ENCODE measurements at places on chromosomes 2 and 18.

DNA sequence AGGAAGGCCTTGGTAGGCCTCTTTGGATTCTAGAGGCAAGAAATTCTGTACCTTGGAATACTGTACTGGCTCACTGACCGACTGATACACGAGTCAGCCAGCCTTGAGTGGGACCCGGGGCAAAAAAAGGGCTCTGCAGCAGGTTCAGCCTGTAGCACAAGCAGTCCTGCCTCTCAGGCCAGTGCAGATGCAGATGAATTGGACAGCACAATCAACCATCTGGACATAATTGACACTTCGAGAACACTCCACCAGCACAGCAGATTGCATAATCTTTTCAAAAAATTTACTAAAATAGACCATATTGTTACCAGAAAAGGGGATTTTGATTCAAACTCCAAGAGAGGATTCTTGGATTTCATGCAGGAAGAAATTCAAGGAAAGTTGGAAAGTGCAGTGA, 241.6 kb downstream of the RPIA start:
- DNase-seq, result no peak
- H3K27ac ChIP-seq, result peak overlapping the region; percentile 28
- H3K36me3 ChIP-seq, result no peaks in the 10 kb centered on the region
- no peak overlapping the region for H3K4me3 ChIP-seq

- DNase-seq, result no peak
- no peak overlapping the region for H3K4me3 ChIP-seq
- H3K27ac ChIP-seq, result no peak overlapping the region
- H3K4me1 ChIP-seq, result no peaks in the 10 kb centered on the region
- H3K27me3 ChIP-seq, result no peaks in the 10 kb centered on the region
- H3K36me3 ChIP-seq, result no peaks in the 10 kb centered on the region
These were observed 61.6 kb downstream of the COL6A3 start for GRCh38 chr2:237352279-237352845.

DNA sequence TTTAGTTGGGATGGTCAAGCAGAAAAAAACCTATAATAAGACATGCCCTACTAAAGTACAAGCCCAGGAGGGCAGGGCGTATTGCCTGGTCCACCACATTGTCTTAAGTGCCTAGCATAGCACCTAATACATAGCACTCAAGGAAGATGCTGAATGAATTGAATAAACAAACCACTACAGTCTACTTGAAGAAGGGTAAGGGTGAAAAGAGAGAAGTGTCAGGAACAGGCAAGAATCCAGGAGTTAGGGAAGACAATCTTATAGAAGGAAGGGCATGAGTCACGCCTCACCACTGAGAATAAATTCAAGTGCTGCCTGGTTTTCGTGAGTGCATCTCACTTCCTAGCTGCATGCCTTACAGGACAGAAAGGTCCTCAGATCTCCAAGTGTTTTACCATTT, 13.9 kb downstream of the SLC19A3 start:
- no peak overlapping the region for H3K27ac ChIP-seq
- DNase-seq, result no peak
- no peaks in the 10 kb centered on the region for H3K27me3 ChIP-seq

DNA sequence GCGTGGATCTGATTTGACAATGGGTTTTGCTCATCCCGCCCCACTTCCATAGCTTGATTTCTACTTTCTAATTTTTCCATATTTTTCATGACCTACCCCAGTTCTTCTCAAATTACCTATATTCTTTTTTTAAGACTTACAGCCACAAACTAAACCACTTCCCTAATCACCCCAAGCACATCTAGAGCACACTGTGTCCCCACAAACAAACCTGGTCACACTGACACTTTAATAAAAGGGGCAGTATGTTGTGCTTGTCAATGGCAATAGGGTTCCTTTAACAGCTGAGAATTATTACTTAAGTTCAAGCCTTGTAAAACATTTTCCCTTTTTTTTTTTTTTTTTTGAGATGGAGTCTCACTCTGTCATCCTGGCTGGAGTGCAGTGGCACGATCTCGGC, 47.1 kb downstream of the MREG start:
- H3K4me3 ChIP-seq, result no peak overlapping the region
- DNase-seq, result no peak
- peaks cover 15% of the 10 kb centered on the region for H3K4me1 ChIP-seq
- H3K27ac ChIP-seq, result no peak overlapping the region

- DNase-seq, result no peak
- H3K27me3 ChIP-seq, result no peaks in the 10 kb centered on the region
- H3K27ac ChIP-seq, result no peak overlapping the region
- no peaks in the 10 kb centered on the region for H3K4me1 ChIP-seq
These were observed 76.4 kb downstream of the SRD5A2 start for GRCh38 chr2:31504311-31504710.

GRCh38 chr18:7084080-7085065, 33.2 kb downstream of the LAMA1 start:
- no peak overlapping the region for H3K4me3 ChIP-seq
- no peak overlapping the region for H3K27ac ChIP-seq
- peaks cover 2% of the 10 kb centered on the region for H3K27me3 ChIP-seq
- peaks cover 4% of the 10 kb centered on the region for H3K4me1 ChIP-seq

- H3K4me1 ChIP-seq, result peaks cover 11% of the 10 kb centered on the region
- peaks cover 2% of the 10 kb centered on the region for H3K27me3 ChIP-seq
- peak overlapping the region; percentile 55 for H3K27ac ChIP-seq
- DNase-seq, result no peak
- H3K36me3 ChIP-seq, result no peaks in the 10 kb centered on the region
These were observed 29.8 kb upstream of the MYO3B start for GRCh38 chr2:170148161-170148560.

- no peaks in the 10 kb centered on the region for H3K36me3 ChIP-seq
- no peak for DNase-seq
- H3K4me1 ChIP-seq, result no peaks in the 10 kb centered on the region
- no peak overlapping the region for H3K4me3 ChIP-seq
- H3K27me3 ChIP-seq, result peaks cover 1% of the 10 kb centered on the region
These were observed 691.2 kb downstream of the EPHA4 start for GRCh38 chr2:220880623-220881596.

- no peak for DNase-seq
- H3K4me3 ChIP-seq, result no peak overlapping the region
- no peaks in the 10 kb centered on the region for H3K36me3 ChIP-seq
These were observed 43.4 kb upstream of the SMAD7 start for GRCh38 chr18:48994044-48994651.

DNA sequence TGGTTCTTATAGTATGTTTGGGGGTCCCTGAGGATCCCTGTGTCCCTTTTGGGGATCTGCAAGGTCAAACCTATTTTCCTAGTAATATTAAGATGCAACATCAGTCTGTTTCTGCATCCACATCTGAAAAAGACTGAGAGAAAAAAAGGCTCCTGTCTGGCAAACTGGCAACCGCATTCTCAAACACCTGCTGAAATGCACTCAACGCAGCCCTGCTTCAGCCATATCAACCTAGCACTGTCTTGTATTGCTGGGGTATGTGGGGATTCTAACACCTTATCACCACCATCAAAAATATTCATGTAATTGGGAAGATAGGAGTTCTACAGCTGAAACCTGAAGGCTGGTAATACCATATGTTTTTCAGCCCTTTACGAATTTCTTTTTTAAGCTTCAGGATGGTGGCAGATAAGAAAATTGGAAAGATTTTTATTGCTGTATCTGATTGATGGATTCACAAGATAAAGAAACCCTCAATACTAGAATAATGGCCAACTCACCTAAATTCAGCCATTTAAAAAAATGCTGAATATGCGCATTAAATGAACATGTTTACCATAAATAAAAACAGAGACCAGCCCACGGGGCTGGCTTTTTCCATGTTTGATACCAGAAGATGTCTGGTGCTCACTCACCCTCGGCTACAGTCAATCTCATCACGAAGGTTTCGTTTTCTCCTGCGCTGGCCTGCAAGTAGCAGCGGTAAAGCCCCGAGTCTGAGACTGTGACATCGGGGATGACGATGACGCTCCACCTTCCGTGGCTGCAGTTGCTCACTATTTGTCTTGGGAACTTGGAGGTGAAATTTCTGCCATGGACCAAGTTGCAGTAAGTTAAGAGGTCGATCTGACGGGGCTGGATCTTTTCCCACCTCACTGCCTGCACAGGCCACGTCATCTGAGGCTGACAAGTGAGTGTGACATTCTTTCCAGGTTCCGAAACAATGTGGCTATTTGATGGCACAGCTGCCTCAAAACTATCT, 52.3 kb downstream of the CD226 start:
- H3K27me3 ChIP-seq, result no peaks in the 10 kb centered on the region

DNA sequence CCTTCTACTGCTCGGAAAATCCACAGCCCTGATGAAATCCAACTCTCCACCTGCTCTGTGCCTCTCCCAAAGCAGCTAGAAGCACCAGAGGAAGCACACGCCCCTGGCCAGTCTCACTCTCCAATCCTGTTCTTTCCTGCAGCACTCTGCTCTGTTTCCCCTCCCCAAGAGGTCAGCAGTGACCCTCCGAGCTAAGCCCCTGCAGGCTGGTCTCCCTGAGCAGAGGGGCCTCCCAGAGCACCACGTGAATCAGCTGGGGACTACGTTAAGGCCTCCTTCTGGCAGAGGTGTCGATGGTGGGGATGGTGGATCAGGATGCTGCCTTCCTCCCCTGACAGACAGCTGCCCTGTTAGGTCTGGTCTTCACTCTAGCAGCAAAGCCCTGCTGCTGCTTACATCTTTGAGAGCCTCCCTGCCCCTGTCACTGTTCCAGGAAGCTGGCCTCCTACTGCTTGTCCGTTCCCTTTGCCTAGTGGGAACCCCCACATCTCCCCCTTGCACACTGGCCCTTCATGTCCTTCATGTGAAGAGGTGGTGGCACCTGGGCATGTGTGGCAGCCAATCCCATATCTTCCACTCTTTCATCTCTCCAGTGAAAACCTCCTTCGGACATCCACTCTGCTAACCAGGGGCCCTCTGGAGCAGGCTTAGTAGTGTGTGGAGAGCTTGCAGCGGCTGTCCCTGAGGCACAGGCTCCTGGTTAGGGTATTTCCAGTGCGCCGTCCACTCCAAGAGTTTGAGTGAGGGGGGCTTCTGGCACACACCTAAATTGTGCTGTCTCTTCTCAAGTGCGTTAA, 307.5 kb upstream of the HS6ST1 start:
- H3K27me3 ChIP-seq, result peaks cover 15% of the 10 kb centered on the region
- peak; percentile 27 for DNase-seq
- H3K4me3 ChIP-seq, result no peak overlapping the region
- peak overlapping the region; percentile 79 for H3K27ac ChIP-seq
- no peaks in the 10 kb centered on the region for H3K36me3 ChIP-seq

- peaks cover 2% of the 10 kb centered on the region for H3K4me1 ChIP-seq
- no peak overlapping the region for H3K27ac ChIP-seq
- no peak overlapping the region for H3K4me3 ChIP-seq
- DNase-seq, result no peak
These were observed 43.0 kb downstream of the RAB27B start for GRCh38 chr18:54871231-54871630.

GRCh38 chr2:56519806-56520205, 336.0 kb downstream of the CCDC85A start:
- no peak for DNase-seq
- H3K27ac ChIP-seq, result no peak overlapping the region
- no peaks in the 10 kb centered on the region for H3K36me3 ChIP-seq
- H3K4me1 ChIP-seq, result peaks cover 21% of the 10 kb centered on the region
- H3K4me3 ChIP-seq, result no peak overlapping the region

GRCh38 chr18:54140641-54141040, 83.8 kb downstream of the MBD2 start:
- DNase-seq, result no peak
- H3K4me1 ChIP-seq, result no peaks in the 10 kb centered on the region
- no peaks in the 10 kb centered on the region for H3K27me3 ChIP-seq
- H3K36me3 ChIP-seq, result peaks cover 26% of the 10 kb centered on the region
- no peak overlapping the region for H3K4me3 ChIP-seq

DNA sequence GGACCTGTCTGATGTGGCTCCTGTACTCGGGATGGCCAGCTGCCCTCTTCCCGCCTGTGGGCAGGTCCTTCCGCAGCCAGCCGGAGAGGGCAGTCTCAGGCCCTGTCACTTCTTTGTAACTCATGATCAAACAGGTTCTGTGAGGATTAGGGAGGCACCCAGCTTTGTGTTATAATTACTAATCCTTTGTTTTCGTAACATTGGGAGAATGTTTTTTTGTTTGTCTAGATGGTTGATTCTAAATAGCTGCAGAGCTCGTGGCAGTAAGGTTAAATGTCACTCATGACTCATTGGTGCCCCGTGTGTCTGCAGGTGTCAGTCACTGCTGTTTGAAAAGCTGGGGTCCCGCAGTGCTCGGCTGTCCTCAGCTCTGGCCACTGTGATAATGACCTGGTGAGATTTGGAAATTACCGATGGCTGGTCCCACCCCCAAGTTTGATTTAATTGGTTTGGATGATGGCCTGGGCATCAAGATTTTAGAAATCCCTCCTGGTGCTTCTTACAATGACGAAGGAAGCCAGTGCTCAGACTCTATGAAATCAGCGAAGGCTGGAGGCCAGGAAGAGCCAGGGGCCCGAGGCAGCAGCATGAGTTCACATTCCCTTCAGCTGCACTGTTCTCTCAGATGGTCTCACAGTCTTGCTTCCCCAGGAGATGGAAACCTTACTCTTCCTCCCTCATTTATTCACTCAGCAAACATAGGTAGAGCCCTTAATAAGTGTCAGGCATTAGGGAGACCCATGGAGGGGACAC, 172.8 kb downstream of the VAPA start:
- H3K27me3 ChIP-seq, result peaks cover 2% of the 10 kb centered on the region
- peak overlapping the region; percentile 1 for H3K27ac ChIP-seq
- H3K4me3 ChIP-seq, result no peak overlapping the region
- H3K4me1 ChIP-seq, result peaks cover 32% of the 10 kb centered on the region
- DNase-seq, result no peak
- H3K36me3 ChIP-seq, result peaks cover 24% of the 10 kb centered on the region

- no peak overlapping the region for H3K4me3 ChIP-seq
- no peak for DNase-seq
- no peaks in the 10 kb centered on the region for H3K4me1 ChIP-seq
- no peaks in the 10 kb centered on the region for H3K27me3 ChIP-seq
- no peaks in the 10 kb centered on the region for H3K36me3 ChIP-seq
These were observed 19.6 kb downstream of the RDH14 start for GRCh38 chr2:18540872-18541271.

- peaks cover 41% of the 10 kb centered on the region for H3K4me1 ChIP-seq
- H3K36me3 ChIP-seq, result no peaks in the 10 kb centered on the region
- no peak overlapping the region for H3K4me3 ChIP-seq
These were observed 167.3 kb upstream of the NOSTRIN start for GRCh38 chr2:168635065-168635577.

Data from glutamatergic neuron (in vitro differentiated cells).